Stimulated activated CD8-positive, alpha-beta memory T cell treated with anti-CD3 and anti-CD28 coated beads, Interleukin-4, amount 100 ng/mL, for 1 hour (primary cell): ENCODE measurements at places on chromosomes 12 and 14.

GRCh38 chr12:105978276-105978675, 160.5 kb downstream of the NUAK1 start:
- no peak for DNase-seq

DNA sequence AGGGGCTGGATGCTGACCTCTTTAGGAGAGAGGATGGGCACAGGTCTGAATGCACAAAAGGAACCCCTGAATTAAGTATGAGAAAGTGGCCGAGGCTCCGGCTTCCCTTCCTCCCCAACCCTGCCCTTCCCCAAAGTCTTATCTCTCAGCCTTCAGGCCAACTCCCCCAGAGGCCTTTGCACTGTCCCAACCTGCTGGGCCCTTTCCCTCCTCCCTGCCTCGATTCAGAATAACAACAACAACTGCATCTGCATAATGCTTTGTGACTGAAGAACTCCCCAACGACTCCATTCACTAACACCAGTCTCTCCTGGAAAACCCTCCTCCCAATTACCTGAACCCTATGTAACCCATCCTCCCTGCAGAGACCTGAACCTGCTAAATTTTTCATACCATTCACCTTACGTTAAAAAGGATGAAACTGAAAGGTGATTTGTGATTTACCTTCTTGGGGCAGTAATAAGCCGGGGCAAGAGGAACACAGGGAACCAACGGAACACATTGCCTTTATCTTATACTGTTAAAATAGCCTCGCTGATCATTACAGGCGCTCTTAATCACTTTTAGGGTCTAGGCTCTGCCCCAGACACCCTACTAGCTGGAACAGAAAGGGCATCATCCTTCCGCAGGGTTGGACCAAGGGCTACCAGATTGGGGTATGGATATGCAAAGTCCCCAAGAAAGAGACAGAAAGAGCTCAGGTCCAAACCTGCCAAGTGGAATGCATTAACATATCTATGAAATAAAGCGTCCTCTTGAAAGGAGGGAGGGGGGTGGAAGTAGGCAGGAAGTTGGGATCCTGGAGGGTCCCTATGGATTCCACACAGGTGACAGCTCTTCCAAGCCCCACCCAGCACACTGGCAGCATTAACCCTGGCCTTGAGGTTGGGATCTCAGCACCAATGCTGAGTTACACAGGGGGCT, 24.2 kb upstream of the FOXN3 start:
- no peak for DNase-seq

DNA sequence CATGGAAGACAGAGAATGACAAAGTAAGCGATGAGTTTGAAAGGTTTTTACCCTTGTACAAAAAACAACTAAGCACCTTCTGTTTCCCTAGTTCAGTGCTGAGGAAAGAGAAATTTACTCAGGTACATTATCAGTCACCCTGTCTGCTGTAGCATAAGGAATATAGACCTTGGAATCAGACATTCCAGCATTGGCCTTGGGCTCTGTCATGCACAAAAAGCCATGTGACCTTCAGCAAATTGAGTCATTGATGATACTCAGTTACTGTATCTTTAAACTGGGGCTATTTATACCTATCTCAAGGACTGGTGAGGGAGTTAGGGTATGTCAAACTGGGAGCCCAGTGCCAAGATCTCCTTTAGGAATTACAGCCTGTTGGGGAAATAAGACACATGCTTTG, 19.3 kb upstream of the TCL1A start:
- no peak for DNase-seq

DNA sequence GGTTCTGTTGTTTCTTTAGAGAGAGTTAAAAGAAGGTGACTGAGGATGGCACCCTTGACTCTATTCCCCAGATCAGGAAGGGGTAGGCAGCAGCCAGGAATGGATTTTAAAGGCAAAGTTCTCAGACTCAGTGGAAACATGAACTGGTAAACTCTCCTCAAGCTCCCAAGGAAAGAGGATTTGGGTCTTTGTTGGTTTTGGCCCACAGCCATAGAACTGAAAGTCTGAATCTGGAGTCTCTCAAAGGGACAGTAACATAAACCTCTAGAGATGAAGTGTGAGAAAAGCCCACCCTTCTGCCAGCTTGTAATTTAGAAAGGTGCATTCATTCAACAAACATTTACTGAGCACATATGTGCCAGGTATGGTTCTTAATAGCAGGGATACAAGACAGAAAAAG, 28.6 kb upstream of the BLTP3B start:
- no peak for DNase-seq

- DNase-seq, result no peak
Observed at GRCh38 chr12:66011731-66012130, 118.8 kb downstream of the LLPH start.

DNA sequence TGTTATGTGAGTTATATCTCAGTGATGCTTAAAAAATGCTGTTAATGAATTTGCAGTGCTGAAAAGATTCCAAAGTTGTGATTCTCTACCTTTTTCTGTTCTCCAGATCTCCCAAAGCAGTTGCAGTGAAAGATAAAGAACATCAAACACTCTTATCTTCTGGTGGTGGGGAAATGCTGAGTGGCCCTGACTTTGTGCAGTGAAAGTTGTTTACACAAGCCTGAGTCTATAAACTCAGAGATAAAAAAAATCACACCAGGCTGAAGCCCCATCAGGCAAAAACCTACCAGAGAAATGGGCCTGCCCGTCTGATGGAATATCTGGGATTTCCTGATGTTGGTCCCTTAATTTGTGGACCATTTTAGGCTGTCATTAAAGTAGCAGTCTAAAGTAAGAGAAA, 46.1 kb downstream of the RASSF3 start:
- no peak for DNase-seq

DNA sequence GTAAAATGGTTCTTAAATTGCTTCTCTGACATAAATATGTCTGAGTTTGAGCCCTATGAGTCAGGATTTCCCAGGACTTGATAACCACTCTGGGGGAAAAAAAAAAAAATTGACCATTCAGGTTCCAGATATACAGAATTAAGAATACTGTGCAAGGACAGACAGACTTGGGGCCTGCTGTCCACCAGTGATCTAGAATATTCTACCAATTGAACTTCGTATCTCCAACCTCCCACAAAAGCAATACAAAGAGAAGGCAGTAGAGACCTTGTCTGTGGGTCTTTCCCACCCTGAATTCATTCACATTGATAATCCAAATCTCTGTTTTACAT, 4.1 kb downstream of the SINHCAF start:
- DNase-seq, result no peak

- DNase-seq, result no peak
Observed at GRCh38 chr14:77113644-77114043, 15.6 kb downstream of the CIPC start.

GRCh38 chr12:8911606-8912268, 2.6 kb upstream of the PHC1 start:
- DNase-seq, result no peak

DNA sequence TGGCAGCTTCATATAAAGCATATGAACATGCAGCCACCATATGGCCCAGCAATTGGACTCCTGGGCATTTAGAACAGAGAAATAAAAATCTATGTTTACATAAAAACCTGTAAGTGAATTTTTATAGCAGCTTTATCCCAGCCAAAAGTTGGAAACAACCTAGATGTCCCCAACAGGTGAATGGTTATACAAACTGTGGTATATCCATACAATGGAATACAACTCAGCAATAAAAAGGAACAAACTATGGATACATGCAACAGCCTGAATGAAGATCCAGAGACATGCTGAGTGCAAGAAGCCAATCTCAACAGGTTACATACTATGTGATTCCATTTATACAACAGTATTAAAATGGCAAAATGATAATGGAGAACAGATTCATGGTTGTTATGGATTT, 3.7 kb downstream of the TMTC1 start:
- no peak for DNase-seq

- DNase-seq, result no peak
Observed at GRCh38 chr12:52524241-52524897, 4.2 kb upstream of the KRT5 start.

DNA sequence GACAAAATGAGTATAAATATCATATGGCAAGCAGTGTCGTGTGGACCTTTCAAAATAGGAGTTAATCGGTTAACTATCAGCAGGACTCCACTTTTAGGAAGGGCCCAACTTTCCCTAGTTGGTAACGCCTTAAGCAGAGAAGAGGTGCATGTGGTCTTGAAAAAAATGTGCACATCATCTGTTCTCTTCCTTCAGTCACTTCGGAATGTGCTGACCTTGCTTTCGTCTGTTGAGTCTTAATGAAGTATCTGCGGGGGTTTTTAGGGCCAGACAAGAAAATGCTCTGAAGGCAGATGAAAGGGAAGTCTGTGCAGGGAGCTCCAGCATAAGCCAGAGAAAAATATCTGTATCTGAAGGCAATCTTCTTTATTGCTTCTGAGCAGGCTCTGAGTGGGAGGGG, 185.2 kb downstream of the AEBP2 start:
- DNase-seq, result no peak

DNA sequence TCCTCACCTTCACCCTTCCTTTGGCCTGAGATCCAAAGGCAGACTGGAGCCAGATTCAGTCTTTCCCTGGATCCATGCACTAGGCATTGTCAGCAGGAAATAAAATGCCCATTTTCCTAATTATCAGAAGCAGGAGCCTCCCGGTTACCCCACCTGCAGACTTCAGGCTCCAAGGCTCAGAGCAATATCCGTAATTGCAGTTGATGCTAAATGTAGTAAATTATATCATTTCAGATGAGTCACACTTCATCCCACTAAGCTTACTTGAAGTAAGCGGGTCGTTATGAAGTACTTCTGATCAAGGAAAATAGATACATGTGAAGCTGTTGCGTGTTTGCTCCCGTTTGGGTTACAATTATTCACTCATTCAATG, 110.7 kb upstream of the SFSWAP start:
- no peak for DNase-seq

- no peak for DNase-seq
Observed at GRCh38 chr12:14860490-14860889, 17.2 kb upstream of the ART4 start.

GRCh38 chr12:56031987-56032386, 9.7 kb upstream of the RPS26 start:
- no peak for DNase-seq

DNA sequence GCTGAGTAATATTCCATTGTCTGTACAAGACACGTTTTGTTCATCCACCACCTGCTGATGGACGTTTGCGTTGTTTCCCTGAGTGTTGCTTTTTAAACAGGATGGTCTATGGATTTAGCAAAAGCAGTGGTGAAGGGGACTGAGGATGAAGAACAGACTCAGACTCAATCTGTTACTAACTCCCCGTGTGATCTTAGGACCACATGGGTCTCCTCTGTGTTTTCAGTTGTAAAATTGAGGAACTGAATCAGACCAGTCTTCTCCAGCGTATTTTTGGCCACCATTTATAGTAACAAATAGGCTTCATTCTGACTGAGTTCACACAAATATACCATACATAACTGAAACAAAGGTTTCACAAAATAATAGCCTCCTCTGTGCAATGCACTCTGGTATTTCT, 85.6 kb downstream of the FOXN3 start:
- DNase-seq, result no peak

GRCh38 chr14:66601932-66602578, 94.1 kb downstream of the GPHN start:
- DNase-seq, result no peak

GRCh38 chr12:84803661-84804060, 108.9 kb downstream of the SLC6A15 start:
- DNase-seq, result no peak

- DNase-seq, result no peak
Observed at GRCh38 chr14:53249059-53249458, 95.9 kb upstream of the DDHD1 start.

DNA sequence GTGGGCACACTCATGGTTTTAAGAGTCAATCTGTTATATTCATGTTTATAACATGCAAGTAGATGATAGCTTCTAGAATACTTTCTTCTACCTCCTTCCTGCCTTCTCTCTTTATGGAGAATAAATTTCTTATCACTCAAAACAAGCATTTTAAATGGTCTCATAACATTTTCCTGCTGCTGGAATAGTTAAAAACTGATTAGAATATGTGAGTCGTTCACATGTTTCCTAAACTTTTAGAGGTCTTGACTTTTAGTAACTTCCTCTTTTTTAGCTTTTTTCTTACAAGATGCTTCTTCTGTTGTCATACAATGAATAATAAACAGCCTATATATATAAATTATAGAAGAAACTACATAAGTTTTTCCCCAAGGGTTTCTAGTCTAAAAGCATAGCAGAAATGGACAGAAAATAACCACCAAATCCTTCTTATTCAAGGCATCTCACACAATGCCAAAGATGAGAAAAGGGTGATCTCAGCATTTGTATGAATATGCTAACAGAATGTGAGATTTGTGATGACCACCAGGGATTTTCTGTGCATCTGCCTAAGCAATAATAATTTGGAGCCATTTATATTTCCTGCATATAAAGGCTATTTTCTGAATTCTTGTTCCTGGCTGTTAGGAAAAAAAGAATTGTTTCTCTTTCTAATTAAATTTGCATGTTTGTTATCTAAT, 127.8 kb downstream of the DAAM1 start:
- no peak for DNase-seq

GRCh38 chr14:93714605-93715004, 73.7 kb downstream of the PRIMA1 start:
- DNase-seq, result no peak

DNA sequence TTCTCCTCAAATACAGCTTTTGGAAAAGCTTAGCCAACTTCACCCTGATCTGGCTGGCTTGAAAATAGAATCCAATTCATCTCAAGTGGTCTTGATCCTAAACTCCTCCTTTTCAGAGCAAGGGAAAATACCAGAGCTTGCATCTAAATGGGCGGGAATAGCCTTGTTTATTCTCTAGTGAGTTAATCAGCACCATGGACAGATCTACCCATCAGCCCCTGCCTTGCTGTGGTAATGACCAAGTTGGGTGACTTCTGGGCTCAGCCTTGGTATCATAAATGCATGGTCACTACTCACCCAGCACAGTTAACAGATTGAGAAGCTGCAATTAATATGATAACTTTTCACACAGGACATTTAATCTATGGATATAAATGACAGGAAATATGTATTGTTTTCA, 196.6 kb downstream of the GLT1D1 start:
- no peak for DNase-seq

- no peak for DNase-seq
Observed at GRCh38 chr12:57381693-57382220, 49.1 kb downstream of the R3HDM2 start.

DNA sequence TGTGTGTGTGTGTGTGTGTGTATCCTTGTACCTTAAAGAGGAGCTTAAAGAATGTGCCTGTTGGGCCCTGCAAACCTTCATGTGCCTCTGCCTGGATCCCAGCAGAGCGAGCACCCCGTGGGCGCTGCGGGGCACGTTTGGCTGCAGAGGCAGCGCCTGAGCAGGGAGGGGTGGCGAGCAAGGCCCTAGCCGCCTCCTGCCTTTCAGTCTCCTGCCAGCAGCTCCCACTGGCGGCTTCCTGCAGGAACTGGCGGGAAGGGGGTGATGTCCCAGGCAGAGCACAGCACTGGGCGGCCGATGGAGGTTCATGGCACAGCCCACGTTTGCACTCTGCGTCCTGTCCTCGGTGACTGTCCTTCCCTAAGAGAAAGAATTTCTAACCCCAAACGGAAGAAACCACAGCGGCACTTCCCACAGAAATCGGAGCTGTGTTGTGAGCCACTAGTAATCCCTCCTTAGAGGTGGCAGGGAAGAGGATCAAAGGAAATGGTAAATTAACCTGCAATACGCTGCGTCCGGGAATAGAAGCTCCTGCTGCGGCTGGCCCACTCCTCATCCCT, 19.8 kb downstream of the ZBTB42 start:
- no peak for DNase-seq

GRCh38 chr12:33586576-33586975, 147.0 kb upstream of the SYT10 start:
- DNase-seq, result no peak
